D721Med (cell line): ENCODE measurements at places on chromosomes 2 and 18.

GRCh38 chr18:38606841-38607240, 1041.2 kb upstream of the CELF4 start:
- no peak for DNase-seq

GRCh38 chr18:46939998-46940571, 22.7 kb downstream of the KATNAL2 start:
- DNase-seq, result no peak

DNA sequence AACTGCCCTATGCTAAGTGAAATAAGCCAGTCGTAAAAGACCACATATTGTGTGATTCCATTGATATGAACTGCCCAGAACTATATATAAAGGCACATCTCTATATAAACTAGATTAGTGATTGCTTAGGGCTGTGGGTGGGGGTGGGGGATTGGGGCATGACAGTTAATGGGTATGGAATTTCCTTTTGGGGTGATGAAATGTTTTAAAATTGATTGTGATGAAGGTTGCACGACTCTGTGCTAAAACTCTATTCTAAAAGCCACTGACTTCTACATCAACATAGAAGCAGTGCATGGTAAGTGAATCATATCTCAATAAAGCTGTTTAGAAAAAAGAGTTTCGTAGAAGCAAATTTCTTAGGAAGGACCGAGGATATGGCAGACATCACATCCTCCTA, 53.0 kb downstream of the CDCA7 start:
- no peak for DNase-seq

GRCh38 chr2:50722776-50723175, 309.2 kb downstream of the NRXN1 start:
- no peak for DNase-seq

DNA sequence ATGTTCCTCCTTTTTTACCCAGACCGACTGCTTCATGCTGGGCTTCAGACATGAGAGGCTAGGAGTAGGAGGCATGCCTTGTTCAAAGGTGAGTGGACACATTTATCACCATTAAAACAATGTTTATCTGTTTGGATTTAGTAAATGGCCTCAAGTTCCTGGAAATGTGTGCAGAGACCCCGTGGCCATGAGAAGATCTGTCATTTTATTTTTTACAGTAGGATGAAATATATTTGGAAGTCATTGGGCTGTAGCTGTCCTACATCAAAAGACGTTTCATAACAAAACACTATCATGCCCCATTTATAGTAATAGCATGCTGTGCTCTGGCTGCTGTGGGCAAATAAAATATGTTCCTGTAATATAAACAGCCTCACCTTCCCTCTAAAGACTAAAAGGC, 403.9 kb upstream of the TNP1 start:
- no peak for DNase-seq

DNA sequence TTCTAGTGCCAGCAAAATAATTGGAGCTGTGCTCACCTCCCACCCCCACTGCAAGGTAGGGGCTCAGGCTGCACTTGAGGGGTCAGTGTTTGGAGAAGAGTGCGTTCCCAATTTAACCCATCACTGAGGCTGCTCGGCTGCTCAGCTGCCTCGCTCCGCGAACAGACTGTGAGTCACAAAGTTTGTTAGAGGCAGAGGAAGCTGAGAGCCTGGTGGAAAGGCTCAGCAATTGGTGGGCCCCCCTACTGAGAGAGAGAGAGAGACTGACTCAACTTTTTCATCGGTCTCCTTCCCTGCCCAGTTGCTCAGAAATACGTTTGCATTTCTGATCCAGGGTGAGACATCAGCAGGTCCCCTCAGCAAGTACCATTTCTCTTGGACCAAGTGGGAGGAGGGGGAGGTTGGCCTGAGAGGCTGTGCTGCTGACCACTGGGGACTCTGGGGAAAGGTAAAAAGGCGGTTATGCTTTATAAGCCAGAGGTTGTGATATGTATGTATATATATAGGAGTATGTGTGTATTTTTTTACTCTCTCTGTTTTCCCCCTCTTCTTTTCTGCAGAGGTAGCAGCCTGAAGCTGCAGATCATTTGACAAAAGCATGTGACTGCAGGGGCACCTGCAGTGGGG, 1.5 kb downstream of the EFR3B start:
- DNase-seq, result no peak

- DNase-seq, result no peak
Measured at GRCh38 chr2:203759690-203760365, 53.4 kb downstream of the CD28 start.

DNA sequence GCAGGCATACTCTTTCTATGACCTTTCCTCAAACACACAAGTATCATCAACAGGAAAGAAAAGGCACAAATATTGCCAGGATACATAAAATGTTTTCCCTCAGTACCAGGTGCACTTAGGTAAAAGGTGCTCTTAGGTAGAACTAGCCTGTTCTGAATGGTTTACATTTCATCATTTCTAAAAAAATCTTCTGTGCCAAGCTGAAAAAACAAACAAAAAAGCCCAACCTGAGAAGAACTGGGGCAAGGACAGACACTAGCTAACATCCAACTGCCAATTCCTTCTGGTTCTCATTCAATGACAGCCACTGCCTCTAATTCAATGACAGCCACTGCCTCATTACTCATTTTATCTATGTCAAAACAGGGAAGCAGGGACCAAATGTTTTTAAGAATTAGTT, 68.5 kb downstream of the SPIRE1 start:
- no peak for DNase-seq

- DNase-seq, result no peak
Measured at GRCh38 chr2:14936426-14936825, 303.9 kb downstream of the LRATD1 start.

DNA sequence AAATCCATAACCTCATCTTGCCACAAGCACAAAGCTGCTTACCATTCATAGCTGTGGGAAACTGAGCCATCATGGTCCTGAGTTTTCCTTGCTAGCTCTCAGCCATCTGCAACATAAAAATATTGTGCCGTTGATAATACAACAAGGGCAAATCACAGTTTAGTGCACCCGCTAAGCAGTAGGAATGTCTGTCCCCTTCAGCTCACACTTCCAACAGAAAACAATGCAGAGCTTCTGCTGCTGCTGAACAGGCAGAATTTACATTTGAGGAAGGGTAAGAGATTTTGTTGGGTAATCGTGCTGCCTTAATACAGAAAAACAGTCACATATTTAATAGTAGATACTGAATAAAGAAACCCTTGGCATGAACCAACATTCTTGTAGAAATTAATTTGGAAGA, 32.3 kb downstream of the ITSN2 start:
- no peak for DNase-seq

DNA sequence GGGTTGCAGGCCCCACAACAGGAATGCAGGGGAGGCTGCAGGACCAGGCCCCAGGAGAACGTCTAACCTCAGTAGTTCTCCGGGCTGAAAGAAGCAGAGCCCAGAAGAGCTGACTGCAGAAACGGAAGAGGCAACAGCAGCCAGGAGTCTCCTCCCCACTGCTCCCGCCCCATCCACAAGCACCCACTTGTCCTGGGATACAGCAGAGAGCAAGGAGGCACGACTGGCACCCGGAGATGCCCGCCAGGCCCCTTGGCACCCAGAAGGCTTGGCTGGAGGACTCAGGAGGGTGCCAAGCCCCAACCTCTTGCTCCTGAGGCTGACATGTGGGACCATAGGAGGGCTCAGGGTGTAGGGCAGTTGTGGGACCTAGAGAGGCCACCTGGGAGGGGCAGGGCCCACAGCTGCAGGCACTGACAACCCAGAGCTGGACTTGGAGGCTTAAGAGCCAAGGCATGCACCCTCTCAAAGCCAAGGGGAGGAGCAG, 29.0 kb upstream of the TNS1 start:
- DNase-seq, result no peak

- DNase-seq, result no peak
Measured at GRCh38 chr18:59684777-59685176, 12.4 kb downstream of the CCBE1 start.

DNA sequence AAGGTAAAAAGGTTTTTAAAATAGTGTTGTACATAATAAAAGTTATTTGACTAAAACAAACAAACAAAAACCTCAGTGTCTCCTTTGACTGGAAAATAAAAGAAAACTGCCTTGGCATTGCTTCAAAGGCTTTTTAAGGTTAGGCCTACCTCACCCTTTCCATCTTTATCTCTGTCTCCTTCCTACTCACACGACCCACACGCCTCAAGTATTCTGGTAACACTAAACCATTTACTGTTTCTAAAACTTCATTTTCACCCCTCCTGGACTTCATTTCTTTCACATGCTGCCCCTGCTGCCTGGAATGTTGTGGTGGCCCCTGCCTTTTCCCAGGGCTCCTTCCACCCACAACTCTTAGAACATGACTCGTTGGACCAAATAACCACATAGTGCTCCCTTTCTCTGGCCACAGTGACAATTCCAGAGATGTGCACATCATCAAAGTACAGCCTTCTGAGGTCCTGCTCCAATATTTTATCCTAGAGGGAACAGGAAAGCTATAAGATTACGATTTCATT, 54.0 kb downstream of the ERBB4 start:
- DNase-seq, result no peak

DNA sequence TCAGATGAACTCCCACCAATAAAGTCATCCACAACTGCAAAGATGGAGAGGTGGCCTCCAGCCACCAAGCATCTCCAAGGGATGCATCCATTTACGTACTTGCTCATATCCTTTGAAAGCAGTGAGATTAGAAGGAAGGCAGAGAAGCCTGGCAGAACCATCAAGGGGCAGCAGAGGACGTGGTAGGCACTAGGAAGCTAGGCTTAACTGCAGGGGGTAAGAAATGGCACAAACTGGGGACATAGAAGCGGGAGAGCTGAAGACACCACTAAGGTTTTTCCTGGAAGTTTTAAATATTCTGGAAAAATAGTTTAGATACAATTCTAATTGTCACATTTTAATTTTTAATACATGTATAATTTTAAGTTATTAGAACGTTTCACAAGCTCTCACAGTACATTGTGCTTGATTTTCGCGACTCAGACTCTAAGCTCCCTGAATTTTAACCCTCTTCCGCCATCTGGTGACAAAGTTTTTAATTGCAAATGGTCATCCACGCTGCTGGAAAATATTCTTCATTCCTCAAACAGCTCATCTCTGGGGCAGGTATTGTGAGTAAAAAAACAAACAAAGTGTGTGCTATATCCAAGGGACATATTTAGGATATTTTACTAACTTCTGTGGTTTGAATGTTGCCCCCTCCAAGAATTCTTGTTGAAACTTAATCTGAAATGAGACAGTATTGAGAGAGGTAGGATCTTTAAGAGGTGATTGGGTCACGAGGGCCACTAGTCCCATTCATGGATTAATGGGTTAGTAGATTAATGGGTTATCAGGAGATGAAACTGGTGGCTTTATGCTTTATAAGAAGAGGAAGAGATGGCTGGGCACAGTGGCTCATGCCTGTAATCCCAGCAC, 1.6 kb upstream of the PSTPIP2 start:
- no peak for DNase-seq

DNA sequence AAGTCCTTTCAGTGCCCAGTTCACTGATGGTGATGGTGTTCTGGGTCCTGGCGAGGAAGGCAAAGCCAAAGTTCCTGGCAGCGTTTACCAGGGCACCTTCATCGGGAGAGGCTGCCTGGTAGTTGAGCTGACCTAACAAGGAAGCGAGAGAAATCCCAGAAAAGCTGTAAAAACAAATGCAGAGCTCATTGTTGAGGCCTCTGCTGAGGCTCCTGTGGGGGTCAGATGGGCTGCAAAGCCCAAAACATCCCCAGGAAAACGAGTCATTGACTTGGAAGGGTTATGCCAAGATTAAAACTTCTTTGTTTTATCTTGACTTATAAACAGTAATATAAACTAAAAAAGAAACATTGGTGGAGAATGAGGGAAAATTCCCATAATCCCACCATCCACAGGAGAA, 53.3 kb upstream of the NARS1 start:
- DNase-seq, result no peak

DNA sequence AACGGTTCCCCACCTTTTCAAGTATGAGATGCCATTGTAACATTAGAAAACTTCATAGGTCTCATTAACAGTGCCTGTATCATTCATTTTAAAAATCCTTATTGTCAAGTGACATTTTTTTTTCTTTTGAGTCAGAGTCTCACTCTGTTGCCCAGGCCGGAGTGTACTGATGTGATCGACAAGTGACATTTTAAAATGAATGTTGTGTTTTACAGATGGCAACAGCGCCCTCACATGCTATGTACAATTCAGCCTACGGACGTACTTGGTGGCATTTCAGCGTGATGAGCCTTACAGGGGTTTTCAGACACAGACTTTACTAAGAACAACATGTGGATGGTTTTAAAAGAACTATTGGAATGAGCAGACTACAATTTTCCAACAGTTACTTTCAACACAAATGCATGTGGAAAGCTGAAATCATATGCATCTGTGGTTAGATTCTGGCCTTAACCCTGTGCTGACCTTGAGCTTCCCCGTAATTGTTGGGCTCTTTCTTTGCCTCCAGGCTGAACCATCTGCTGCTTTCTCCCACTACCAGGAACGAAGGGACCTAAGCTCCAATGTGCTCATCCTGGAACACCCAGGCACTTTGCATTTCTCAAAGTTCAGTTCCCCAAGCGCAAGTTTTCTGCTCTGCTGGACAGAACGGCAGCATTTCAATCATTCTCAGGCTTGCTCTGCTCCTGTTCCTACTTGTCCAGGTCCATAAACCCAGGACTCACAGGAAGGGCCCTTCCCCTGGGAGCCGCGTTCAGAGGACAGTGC, 119.9 kb upstream of the NDUFV2 start:
- no peak for DNase-seq

DNA sequence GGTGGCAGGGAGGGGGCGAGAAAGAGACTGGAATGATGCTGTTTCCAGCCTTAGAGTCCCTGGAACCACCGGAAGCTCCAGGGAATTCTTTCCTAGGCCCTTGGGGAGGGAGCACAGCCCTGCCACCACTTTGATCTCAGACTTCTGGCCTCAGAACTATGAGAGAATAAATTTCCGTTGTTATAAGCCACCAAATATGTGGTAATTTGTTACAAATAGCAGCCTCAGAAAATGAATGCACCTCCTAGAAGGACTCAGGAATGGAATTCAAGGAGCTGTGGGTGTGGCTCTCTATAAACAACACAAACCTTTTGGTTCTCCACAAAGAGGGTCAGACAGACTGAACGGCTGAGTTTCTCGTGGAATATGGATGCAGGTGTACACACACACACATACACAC, 144.5 kb downstream of the ACKR3 start:
- DNase-seq, result no peak

- no peak for DNase-seq
Measured at GRCh38 chr2:6401301-6401700, 464.4 kb downstream of the CMPK2 start.

DNA sequence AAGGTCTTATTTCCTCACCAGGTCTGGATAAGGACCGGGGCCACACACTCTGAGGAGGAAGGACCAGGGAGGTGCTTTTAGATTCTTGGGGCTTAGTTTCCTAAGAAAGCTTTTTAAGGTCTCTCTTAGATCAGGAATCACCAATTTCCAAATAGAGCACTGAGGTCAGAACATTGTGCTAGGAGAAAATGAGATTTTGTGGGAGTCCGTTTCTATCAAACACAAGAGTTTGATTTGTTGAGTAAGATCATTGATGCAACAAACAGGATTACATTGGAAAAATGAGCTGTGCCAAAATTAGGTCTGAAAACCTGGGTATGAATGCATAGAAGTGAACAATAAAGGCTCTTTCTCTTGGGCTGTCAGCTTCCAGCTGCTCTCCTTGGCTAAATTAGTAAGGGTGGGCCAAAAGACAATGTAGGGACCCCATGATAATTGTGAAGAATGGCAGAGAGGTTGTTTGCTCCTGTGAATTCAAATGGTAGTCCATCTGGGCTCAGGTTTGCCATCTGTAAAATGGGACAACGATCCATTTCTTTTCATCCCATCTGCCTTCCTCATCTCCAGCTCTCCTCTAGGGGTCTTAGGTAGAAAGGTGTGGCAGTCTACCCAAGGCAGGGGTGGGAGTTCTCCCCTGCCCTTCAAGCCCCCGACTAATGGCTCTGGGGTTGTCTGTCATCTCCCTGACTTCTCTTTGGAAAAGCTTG, 20.0 kb downstream of the IGFBP2 start:
- DNase-seq, result no peak
